Large intestine (tissue), 12 donors: ENCODE measurements at places on chromosomes 4 and X. TPM values are rescaled to one million over a fixed set of nuclear protein-coding genes. Genes with fewer than 3 reads are reported as not detected.
A peak's percentile ranks its signal among the peaks of the same experiment; 100 is the strongest.

The MMRN1 gene
- 22.4 TPM for polyA plus RNA-seq

The REELD1 gene
- polyA plus RNA-seq = 0.45 TPM

The PWWP3B gene
- polyA plus RNA-seq = 18.1 TPM

DNA sequence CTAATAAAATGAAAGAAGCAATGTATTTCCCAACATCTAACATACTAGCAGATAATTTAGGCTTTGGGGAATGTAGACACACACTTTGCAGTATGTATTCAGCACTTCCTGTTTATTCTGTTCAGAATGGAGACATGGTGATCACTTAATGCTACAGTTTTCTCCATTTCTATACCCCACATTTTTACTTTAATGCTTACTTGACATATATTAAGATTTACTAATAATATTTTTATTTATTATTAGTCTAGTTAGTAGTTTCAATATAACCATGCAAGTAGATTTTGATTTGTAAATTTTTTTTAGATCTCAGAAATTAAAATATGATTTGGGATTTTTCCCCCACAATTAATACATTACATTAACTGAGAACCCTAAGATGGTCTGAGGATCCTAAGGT is 98.4 kb downstream of the PRSS12 start:
- no peak for DNase-seq

DNA sequence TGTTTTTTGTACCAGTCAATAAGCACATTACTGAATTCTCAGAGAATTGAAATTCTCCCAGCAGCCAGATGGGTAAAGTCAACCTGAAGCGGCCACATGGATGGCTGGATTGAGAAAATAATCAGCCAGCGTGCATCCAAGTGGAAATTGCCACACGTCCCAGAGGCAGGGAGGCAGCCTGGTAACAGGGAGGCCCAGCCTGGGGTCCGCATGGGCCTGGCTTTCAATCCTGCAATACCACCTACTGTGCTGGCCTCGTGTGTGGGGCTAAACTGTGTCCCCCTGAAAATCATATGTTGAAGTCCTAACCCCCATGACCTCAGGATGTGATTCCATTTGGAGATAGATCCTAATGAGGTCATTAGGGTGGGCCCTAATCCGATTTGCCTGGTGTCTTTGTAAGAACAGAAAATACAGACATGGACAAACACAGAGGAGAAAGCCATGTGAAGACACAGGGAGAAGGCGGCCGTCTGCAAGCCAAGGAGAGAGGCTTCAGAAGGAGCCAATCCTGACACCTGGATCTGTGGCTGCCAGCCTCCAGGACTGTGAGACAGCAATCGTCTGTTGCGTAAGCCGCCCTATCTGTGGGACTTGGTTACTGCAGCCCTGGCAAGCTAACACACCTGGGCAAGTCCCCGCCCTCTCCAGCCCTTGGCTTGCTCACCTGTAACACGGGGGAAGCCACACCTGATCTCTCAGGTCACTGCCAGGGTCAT is 90.3 kb downstream of the JAKMIP1 start:
- peak; percentile 5 for DNase-seq

The HSFX2 gene
- polyA plus RNA-seq = not detected

The EGF gene
- 28.3 TPM for polyA plus RNA-seq

The CLNK gene
- 0.52 TPM for polyA plus RNA-seq

The NR3C2 gene
- 6.8 TPM for polyA plus RNA-seq

The ZAR1 gene
- 0.03 TPM for polyA plus RNA-seq

The ING2 gene
- polyA plus RNA-seq = 30.8 TPM

- DNase-seq = peak; percentile 74
Measured at GRCh38 chr4:77433418-77433733, 172.2 kb upstream of the CXCL13 start.

DNA sequence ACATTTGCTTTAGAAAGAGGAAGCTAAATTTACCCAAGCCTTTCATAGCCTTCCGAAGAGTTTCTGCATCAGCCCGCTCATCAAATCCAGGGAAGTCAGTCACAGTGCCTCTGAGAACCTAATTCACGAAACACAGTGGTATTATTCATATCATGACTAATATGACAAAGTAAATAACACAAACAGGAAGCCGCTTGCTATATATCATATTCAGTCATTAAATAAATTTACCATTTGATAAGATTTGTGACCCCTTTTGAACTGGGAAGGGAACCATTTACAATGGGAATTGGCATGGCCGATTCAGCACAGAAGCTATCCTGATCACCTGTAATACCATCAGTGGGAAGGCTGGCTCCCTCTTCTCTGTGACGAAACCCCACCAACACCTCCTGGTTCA is 10.5 kb downstream of the ANXA5 start:
- DNase-seq = no peak

DNA sequence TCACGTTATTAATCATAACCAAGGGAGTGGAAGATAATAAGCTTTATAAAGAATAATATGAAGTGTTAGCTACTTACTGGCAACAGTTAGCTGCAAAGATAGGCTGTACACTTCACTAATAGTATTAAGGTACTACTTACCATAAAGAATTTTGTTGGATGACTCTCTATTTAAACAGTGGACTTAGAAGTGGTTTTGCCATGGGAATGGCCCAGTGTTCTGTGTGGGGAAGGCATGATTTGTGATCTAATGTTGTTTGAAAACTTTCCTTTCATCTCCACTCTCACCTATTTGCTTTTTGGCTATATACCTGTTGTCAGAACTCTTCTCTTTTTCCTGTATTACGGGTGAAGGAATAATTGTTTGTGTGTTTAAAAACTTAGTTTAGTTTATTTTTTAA is 23.0 kb downstream of the FHDC1 start:
- no peak for DNase-seq

- no peak for DNase-seq
Measured at GRCh38 chr4:181432335-181432734, 810.9 kb upstream of the TENM3 start.

- no peak for DNase-seq
Measured at GRCh38 chr4:153010146-153010545, 74.0 kb downstream of the FHDC1 start.

The PF4V1 gene
- 0.24 TPM for polyA plus RNA-seq

GRCh38 chr4:93771640-93772411 is 56.7 kb upstream of the ATOH1 start:
- DNase-seq = peak; percentile 40

DNA sequence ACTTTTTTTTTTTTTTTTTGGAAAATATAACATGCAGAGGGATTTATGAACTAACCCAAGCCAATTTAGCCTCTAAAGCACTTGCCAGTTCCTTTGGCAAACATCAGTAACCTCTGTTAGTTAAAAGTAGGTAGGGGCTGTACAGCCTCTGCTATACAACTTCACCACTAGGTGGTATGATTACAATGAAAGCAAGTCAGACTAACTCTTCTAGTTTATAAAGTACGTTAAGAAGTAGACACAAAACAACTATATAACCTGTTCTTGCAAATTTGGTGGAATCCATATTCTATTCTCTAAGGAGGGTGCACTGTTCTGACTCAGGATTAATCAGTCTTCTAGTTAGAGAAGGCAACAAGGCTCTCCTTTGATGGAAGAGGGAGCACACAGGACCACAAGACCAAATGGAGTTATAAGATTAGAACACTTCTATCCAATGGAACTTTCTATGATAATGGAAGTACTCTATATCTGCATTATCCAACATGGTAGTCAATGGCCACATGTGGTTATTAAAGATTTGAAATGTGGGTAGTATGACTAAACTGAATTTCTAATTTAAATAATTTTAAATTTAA is 12.8 kb downstream of the AIMP1 start:
- DNase-seq = peak; percentile 7

The GIMD1 gene
- 0.06 TPM for polyA plus RNA-seq

DNA sequence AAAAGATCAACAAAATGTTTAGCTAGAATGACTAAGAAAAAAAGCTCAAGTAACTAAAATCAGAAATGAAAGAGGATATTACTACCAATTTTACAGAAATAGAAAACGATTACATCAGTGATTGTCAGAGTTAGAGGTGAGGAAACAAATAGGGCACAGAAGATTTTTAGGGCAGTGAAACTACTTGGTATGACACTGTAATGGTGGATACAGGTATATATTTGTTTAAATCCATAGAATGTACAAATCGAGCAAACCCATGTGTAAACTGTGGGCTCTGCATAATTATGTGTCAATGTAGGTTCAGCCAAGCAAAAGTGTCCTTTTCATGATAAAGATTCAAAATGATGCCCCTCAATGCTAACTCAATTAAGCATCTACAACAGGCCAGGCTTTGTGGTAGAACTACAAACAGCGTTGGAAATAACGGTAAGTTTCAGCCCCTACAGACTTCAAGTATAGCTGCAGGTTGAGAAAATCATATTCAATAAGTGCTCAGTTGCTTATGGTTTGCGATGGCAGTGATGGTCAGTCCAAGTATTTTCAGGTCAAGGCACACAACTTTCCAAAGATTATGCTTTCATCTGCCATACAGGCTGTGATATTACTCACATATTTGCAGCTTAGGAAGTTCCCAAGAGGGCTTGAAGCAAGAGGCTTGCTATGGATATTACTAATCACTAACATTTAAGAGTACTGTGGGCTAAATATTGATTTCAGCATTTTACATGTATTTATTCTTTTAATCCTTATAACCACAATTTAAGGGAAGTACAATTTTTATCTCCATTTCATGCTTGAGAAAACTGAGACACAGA is 158.6 kb downstream of the TET2 start:
- DNase-seq = no peak
